ENCODE measurements at places on chromosomes 13 and 19. TPM values are rescaled to one million over a fixed set of nuclear protein-coding genes. Genes with fewer than 3 reads are reported as not detected.

GRCh38 chr13:55439450-55439849 lies 1701.3 kb upstream of the PRR20A start:
- DNase-seq, result no peak

GRCh38 chr19:55383279-55384130 lies 587 bp downstream of the TMEM238 start:
- DNase-seq, result peak; percentile 75

DNA sequence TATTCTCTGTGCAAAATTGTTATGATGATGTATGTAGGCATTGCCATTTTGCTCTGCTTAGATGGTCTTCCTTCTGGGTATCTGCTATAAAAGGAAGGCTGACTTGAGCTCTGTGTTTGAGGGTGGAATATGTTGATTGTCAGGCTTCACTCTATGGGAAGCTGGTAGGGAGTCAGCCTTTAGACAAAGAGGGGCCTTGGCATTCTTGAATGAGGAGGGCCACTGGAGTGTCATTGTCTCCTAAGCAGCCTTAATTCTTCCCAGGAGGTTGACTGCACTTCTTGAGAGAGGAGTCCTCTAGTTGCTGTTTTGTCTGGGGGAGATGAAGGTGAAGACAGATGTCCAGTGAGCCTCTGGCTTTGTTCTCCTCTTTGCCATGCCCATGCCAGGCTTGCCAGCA lies 266.8 kb downstream of the KCNRG start:
- no peak for DNase-seq

The IGFL1 gene
- not detected for total RNA-seq

DNA sequence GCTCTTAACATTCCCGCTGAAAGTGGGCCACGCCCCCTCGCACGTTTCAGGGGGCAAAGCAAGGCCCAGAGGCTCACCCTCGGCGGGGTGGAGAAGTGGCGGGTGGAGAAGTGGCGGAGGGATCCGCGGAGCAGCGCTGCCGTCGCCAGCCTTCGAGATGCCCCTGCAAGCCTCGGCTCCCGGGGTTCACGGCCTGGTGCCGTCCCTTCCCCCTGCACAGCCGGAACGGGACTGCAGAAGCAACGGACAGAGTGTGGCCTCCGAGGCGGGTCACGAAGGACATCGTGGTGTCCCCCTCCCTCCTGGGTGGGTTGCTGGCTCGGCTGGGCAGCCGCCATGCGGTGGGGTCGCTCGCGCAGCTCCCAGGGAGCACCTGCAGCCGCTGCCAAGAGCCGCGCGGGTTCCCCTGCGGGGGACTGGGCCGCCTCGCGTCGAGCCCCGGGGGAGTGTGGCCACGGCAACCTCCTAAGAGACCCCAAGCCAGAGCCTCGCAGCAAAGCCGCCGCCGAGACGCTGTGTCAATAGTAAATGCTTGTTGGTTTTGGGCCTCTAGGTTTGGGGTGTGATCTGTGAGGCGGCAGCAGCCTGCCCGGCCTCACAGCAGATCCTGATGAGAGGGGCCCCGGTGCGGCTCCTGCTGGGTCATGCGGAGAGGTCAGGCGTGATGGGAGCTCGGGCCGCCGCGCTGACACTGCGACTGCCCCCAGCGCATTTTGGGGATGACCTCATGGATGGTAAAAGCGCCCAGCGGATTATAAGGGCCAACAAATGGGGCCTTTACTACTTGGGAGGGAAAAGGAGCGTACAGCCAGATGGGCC lies 5.5 kb downstream of the TPGS1 start:
- no peak for DNase-seq

GRCh38 chr19:29086182-29086581 lies 126.8 kb downstream of the UQCRFS1 start:
- DNase-seq, result no peak

- DNase-seq, result no peak
Observed at GRCh38 chr13:57045826-57046546, 94.7 kb upstream of the PRR20A start.

The PRR36 gene
- total RNA-seq, result not detected

DNA sequence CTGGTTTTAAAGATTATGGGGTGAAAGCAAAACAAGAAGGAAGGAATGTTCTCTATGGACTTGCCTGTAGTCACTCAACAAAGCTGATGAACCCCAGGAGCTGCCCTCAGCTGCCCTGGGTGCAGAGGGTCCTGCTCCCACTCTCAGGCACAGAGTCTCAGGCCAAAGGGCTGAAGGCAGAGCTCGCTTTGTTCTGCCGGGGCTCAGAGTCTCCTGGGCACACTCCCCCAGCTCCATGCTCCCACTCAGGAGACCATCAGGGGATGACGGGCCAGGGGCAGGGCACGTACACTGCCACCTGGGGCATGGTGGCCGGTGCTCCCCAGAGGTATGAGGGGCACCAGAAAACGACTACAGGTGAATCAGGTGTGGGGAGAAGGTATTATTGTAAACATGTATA lies 46.8 kb upstream of the SPACA7 start:
- no peak for DNase-seq
